ENCODE measurements at places on chromosomes 2 and 18.

DNA sequence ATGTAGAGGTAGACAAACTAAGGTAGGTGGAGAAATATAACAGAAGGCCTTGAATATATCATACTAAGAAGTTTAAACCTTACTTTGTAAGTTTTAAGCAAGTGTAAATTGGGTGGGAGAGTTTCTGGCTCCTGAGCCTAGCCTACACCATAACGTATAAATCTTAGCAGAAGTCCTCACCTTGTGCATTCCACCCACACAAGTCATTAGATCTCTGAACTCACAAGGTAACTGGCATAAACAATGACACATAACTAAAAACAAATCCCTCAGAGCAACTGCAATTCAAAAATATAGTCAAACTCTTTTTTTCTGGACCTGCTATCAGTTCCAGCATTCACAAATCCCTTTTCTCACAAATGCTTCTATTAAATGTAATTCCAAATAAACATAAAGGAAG, 9.4 kb downstream of the REV1 start:
- DNase-seq, result no peak

DNA sequence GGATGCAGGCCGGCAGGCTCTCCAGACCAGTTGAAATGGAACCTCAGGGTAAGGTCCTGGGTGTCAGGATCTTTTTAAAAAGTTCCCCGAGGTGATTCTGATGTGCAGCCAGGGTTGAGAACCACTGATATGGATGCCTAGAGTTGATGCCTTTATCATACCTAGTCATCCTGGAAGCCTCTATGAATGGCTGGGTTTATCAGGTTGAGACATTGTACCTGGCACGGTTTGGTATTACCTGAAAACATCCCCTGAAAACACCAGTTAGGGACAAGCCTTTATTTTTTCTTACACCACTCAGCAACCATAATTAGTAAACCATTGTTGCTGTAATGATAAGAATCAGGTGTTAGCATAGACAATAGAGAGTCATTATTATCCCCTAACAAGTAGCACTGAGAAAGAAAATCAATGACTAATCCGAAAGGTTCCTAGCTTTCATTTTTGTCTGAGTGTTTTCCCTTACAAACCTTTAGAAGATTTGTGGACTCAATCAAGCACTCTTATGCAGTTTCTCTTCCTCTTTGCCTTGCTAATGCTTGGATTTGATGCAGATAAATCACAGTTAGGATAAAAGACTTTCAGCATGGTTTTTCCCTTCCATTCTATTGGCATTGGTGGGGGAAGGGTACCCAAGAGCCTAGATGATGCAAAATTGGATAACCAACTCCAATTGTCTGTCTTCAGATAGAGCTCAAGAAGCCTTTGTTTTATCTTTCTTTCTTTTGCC, 116.5 kb upstream of the LYPD6 start:
- no peak for DNase-seq

GRCh38 chr18:907115-907884, 2.6 kb downstream of the ADCYAP1 start:
- no peak for DNase-seq

GRCh38 chr2:22787745-22788144, 597.2 kb upstream of the KLHL29 start:
- no peak for DNase-seq
